NT2/D1 (cell line): ENCODE measurements at places on chromosomes 2 and 18.

GRCh38 chr2:141589314-141589713 lies 541.5 kb downstream of the LRP1B start:
- DNase-seq, result no peak

GRCh38 chr18:76506974-76507764 lies 12.1 kb upstream of the ZNF516 start:
- DNase-seq, result no peak

DNA sequence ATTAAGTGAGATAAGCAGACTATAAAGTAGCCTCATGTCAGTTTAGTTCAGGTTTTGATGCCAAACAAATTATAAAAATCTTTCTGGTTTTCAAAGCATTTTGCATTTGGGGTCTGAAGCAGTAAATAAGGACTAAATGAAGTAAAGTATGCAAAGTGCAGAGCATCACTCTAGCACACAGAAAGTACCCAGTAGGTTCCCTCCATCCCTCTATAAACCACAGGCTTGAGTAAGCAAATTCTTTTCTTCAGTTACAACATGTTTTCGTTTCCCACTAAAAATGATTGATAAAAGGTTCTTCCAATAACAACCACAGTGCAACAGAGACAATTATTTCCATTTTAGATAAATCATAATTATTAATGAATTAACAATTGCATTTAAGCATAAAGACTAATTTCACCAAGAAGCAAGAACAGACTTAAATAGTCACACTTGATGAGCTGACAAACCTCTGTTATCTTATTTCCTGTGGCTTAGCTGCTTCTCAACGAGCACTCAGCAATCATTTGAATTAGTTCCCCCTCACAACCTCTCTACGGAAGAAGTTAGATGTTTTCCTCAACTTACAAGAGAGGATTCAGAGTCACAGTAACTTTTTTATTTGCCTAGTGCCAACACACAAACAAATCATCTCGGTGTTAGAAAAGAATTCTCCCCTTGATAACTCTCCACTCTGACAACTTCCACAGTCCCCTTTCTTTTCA lies 249.8 kb downstream of the NBAS start:
- DNase-seq, result no peak

DNA sequence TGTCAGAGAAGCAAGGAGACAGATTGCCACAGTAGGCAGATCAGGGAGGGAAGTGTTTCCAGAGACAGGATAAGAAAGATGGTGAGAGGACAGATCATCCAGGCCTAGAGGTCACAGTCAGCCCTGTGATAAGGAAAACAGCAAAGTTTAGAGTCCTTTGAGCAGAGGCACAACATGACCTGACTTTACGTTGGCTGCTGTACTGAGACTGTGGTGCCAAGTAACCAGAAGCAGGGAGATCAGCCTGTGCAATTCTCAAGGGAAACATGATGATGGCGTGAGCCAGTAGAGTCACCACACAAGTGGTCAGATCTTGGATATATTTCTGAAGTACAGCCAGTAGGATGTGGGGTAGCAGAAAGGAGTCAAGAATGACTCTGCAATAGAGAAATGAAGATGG lies 43.7 kb downstream of the SMC6 start:
- no peak for DNase-seq

DNA sequence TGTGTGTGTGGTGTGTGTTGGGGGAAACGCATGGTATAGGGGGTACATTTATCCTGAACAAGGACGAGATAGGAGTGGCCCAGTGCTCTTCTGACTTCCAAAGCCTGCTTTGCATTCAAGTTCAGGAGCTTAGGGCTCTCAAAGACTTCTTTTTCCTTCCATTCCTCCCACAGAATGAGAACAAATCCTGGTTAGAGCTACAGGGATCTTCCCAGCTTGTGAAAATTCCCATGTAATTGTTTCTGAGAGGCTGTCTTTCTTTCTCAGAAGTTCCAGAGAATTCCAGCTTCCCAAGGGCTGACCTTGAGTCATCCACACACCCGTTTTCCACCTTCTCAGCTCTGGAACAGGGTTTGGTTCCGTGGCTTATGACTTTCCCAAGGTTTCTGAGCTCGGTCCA lies 38.9 kb downstream of the FASTKD2 start:
- no peak for DNase-seq
